ENCODE measurements at places on chromosomes 6 and 20.

- no peak for DNase-seq
These were observed 6.5 kb upstream of the RNF24 start for GRCh38 chr20:4021906-4022305.

DNA sequence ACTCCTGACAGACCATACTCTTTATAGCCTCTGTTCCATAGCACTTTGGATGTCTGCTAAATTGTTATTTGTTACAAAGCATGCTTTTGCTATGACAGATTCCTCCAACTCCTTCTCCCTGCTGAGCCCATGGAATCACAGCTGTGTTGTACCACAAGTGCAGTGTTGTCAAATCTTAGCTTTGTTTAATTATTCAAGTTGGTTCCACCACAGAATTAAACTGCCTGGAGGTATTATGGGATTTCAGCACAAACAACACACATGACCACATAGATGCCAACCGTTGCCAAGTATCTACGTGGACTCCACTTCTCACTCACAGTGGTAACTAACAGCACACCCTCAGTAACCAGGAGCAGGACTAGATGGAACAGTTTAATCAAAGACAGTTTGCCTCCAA lies 32.7 kb upstream of the MARCKS start:
- DNase-seq: no peak

GRCh38 chr6:118469468-118469867 lies 78.6 kb upstream of the PLN start:
- no peak for DNase-seq

DNA sequence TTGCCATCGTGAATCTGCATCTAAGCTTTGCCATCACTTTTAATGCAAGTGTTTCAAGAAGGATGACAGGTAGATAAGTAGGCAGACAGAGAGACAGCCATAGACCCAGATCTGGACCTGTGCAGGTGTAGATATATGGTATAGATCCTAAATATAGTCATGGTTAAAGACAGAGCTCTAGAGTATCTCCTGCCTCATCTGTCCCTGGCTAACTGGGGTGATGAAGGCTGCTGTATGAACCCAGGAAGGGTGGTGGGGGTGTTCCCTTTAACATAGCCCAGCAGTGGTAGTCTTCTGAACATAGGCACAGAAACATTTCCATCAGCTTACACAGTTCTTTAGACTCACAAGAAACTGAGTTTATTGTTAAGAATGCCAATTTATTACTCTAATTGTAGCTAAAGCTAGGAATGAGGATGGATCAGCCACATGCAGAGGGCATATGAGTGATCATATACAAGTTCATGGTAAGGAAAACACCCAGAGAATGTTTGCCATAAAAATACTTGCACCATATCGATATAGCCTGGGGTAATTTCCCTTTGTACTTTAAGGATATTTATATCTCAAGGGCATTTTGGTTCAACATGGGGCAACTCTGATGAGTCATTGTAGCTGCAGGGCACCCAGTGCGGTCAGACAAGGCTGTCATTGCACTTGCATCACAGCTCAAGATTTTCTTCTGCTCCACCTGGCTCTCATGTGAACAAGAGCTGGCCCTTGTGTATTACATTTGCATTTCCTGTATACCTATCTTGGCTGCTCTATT lies 587.2 kb downstream of the EPM2A start:
- DNase-seq: no peak

GRCh38 chr6:170186941-170187668 lies 103.8 kb downstream of the DLL1 start:
- no peak for DNase-seq

Data from effector CD4-positive, alpha-beta T cell (primary cell).